ENCODE measurements at places on chromosomes 4 and X.

GRCh38 chr4:17206829-17207801 is 304.8 kb downstream of the QDPR start:
- no peak for DNase-seq

GRCh38 chrX:123336666-123337065 is 152.6 kb downstream of the GRIA3 start:
- no peak for DNase-seq

- DNase-seq = no peak
These were observed 41.8 kb downstream of the RBBP7 start for GRCh38 chrX:16828124-16828908.

DNA sequence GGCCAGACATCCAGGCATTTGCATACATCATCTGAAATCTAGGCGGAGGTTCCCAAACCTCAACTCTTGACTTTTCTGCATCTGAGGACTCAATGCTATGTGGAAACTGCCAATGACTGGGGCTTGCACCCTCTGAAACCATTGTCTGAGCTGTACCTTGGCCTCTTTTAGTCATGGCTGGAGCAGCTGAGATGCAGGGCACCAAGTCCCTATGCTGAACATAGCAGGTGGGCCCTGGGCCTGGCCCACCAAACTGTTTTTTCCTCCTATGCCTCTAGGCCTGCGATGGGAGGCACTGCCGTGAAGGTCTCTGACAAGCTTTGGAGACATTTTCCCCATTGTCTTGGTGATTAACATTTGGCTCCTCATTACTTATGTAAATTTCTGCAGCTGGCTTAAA is 22.7 kb downstream of the PBDC1 start:
- no peak for DNase-seq

DNA sequence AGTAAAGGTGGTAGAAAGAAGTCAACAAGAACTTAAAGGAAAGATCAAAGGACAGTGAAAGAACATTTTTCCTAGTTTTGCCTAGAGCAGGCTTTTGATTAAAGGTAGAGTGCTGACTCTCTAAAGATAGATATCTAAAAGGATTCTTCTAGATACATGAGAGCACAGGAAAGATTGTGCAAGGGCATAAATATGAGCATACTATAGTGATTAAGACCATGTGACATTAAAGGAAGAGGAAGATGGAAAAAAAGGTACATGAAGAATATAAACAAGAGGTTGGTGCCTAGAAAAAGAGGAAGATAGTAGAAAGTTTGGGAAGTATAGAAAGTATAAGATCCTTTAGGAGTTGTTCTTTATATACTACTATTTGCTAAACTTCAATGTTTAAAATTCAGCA is 26.1 kb upstream of the TET2 start:
- no peak for DNase-seq

DNA sequence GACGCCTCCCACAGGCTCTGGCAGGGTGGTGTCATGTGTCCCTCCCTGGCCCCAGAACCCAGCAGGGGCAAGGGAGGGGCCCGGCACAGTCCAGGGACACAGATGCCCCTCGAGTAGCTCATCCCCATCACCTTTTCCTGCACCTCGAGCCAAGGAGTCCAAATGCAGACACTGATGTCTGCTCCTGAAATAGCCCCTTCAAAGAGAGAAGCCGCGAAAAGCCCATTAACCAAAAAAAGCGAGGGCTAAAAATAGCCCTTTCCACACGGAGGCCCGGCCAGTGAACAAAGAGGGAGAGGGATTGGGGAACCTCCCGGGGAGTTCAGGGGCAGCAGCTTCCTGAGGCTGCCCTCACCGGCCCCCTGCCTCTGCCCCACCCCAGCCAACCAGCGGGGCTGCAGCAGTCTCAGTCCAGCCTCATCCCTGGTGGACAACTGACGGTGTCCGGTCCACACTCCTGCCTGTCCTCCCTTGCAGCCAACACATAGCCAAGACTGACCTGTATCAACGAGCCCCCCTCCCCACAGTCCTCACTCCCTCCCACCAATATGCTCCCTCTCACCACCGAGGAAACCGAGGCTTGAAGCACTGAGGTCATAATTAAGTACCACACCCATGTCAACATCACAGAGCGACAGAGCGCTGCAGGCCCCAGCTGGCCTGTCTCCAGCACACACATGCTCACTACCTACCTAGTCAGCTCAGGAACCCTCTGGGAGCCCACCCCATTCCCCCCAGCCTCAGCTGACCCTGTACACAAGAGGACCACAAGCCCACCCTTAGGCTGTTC is 23.9 kb downstream of the WDR1 start:
- DNase-seq = no peak

DNA sequence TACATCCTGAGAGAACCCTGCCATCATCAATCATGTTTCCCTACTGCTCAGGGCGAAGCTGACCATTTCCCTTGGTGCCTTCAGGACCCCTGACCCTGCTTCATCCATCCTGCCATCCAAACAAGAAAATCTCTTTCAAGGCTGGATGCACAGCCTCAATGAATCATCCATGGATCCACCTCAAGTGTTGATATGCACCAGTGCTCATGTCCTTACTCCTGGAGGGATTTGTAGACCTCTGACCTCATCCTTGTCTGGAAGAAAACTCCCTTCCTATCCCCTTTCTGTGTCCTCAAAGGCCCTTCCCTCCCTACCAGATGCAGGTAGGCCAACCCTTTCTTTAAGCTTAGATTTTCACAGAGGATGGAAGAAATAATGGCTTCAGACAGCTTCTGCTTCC is 24.6 kb downstream of the BEX3 start:
- no peak for DNase-seq

GRCh38 chr4:168853770-168854169 is 156.3 kb downstream of the CBR4 start:
- DNase-seq = no peak

DNA sequence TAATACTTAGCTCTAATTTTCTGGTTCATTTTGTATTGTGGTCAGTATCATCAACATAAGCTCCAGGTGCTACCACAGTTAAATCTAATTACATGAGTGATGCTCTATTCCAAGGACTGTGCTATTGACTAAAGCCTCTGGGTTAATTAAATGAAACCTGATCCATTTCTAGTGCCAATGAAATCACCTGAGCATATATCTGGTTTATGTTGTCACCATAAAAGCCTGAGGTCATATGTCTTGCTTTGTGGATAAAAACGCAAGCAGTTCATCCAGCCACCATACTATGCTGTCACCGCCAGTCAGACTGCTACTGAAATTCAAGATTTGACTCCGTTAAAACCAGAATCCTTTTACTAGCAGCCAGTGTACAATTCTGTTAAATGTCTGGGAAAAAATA is 64.2 kb upstream of the ZNF518B start:
- DNase-seq = no peak

DNA sequence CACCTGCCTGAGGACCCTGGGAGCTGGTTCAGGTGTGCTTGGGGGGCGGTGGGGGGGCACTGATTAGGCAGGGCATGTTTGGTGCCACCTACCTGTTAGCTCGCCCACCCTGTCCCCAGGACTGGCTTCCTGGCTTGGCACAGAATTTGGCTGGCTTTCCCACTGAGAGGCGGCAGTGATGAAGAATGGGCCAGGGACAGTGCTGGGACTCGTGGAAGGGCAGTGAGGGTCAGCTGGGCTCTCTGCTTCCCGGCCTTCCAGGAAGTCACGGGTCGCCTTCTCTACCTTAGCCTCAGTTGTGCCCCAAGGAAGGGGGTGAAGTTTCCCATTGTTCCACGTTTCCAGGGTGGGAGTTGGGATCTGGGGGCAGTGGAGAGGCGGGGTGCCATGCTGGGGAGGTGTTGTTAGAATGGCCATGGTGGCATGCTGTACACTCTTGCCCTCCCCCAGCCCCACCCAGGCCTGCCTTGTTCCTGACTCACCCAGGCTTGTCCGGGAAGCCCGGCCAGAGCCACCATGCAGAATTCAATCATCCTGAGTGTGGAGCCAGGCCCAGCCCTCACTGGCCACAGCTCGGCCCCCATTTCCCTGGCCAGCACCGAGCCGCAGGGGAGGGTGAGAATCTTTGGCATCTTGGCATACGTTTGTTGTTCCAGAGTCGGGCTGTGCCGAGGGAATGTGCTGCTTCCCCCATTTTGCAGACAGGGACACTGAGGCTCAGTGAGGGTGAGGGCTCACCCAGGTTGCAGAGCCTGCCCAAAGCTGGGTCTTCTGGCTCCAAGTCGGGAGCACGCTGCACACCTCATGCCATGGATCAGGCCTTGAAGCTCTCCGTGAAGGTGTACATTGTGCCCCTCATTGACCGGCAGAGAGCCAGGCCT is 21.9 kb upstream of the GPR78 start:
- no peak for DNase-seq

- DNase-seq = no peak
These were observed 40.2 kb downstream of the PALLD start for GRCh38 chr4:168537086-168537485.

DNA sequence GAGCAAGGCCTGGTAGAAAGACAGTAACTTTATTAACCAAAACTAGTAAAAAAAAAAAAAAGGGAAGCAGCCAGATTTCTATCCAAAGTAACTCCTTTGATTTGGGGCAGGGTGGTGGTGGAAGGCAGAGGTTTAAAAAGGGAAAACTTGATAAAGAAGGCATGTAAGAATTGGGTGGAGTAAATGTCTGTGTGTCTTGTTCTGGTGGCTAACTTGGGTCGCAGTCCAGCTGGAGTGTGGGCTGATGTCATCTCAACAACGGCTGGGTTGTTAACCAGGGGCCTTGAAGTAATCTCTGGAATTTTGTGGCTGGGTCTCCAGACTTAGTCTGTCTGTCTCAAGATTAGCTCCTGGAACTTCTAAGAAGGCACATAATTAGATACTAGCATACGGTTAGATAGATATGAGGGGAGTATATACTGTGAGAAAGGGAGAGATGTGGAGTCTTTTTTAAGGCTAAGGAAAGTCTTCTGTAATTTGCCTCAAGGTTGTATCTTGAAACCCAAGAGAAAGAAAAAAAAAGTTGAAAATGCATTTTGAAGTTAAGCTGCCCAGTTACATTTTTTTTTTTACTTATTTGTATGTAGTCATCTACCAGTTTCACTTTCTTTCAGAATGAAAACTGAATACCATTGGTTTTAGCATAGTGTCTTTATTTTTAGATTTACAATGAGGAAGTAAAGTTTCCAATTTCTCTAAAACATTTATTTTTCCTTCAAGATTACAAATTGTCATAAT is 48.3 kb downstream of the MTHFD2L start:
- DNase-seq = no peak

DNA sequence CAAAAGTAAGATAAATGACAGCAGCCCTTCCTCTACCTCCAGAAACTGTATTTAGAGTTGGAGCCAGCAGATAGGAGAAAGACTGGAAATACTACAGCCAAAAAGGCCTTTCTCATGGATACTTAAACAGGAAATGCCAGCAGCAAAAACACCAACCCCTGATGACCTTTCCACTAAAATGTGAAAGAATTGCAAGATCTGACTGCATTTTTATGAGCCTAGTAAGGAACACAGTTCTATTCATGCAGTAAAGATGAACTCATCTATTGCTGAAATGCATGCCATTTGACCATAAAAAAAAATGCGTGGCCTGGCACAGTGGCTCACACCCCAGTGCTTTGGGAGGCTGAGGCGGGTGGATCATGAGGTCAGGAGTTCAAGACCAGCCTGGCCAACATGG is 19.9 kb downstream of the ABCG2 start:
- no peak for DNase-seq

DNA sequence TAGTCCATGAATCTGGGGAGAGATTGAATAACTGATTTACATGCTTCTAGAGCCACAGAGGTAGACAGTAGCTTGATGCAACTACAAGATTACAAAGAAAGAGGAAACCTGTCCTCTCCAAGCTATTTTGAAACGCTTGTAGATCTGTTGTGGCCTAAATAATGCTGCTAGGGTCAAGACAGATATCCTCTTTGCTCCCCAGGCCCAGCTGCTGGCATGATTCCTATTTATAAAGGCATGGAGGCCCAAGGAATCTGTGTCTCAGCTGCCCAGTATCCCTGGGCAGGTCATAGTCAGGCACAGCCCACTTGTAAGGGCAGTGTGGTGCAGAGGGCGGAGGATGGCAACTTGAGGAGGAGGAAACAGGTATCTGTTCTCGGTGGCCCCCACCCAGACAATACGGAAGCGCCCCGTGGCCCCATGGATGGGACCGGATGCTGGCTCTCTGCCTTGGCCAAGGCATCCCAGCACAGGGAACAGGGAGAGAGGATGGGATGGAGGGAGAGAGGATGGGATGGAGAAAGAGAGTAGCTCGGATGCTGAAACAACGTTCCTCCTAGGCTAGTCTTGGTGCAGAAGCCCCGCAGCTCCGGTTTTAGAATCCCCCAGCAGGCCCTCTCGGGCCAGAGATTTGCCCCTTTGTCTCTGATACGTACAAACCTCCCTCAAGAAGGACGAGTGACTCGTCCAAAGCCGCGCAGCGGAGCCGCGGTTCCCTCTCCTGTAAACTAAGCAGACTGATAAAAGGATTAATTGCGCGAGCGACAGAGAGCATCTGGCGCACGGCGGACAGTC is 767 bp upstream of the SMIM20 start:
- DNase-seq = no peak

DNA sequence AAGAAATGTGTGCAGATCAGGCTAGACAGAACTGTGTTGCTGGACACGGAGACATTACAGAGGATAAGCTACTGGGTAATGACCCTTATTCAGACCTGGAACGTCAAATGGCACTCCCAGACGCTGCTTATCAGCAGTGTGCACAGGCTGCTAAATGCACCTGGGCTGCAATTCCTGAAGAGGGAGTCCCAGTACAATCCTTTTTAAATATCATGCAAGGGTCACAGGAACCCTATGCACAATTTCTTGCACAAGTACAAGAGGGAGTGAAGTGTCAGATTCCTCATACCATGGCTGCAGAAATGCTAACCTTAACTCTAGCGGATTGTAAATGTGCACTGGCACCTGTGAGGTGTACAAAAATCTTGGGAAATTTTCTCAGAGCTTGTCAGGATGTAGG is 16.9 kb downstream of the SPIN2B start:
- DNase-seq = peak; percentile 1

GRCh38 chr4:15327311-15328298 is 100.2 kb upstream of the C1QTNF7 start:
- no peak for DNase-seq

GRCh38 chr4:41183021-41183553 is 31.3 kb downstream of the APBB2 start:
- no peak for DNase-seq

- no peak for DNase-seq
These were observed 173.0 kb upstream of the PCDH18 start for GRCh38 chr4:137705171-137705783.

GRCh38 chr4:31259119-31259518 is 539.0 kb downstream of the PCDH7 start:
- DNase-seq = no peak

GRCh38 chr4:3871181-3871852 is 105.1 kb downstream of the ADRA2C start:
- no peak for DNase-seq

DNA sequence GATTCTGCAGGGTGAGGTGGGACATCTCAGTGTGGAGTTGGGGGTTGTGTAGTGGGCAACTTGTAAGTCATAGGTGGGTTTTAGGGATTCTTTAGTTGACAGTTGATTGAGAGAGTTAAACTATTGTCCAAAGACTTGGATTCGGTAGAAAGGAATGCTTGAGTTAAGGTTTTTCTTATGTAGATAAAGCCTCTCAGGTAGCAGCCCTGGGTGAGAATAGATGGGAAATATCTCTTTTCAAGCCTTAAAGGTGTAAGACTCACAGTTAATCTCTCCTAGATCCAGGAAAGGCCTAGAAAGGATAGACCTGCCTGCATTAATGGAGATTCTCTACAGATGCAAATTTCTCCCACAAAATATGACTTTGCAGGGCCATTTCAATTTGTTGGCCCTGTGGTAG is 108.4 kb downstream of the ARSJ start:
- DNase-seq = no peak

All from cerebellar cortex (tissue), 1 donor.